ENCODE measurements at places on chromosomes 4 and X.

DNA sequence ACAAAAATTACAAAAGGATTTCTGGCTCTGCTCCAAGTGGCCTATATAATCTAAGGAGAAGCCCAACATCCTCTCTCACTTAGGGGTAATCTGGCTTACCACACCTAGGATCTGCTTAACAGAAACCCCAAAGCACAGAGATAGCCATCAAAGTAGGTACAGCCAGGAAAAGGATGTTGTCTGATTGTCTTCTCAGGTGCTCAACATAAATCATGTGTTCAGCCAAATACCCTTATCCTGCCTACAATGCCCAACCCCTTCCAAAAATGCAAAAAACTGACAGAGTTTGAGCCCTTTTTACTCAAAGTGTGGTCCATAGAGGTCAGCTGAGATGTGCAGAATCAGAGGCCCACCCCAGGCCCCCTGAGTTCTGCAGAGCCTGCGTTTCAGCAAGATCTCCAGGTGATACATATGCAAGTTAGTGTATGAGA lies 53.9 kb downstream of the PPM1K start:
- DNase-seq = no peak

- no peak for DNase-seq
Measured at GRCh38 chr4:81457345-81457744, 14.4 kb downstream of the RASGEF1B start.

- DNase-seq = no peak
Measured at GRCh38 chr4:21012851-21013331, 312.6 kb downstream of the PACRGL start.

- no peak for DNase-seq
Measured at GRCh38 chr4:24477919-24478318, 106.4 kb downstream of the DHX15 start.

GRCh38 chr4:144701683-144702233 lies 55.8 kb downstream of the HHIP start:
- DNase-seq = no peak

DNA sequence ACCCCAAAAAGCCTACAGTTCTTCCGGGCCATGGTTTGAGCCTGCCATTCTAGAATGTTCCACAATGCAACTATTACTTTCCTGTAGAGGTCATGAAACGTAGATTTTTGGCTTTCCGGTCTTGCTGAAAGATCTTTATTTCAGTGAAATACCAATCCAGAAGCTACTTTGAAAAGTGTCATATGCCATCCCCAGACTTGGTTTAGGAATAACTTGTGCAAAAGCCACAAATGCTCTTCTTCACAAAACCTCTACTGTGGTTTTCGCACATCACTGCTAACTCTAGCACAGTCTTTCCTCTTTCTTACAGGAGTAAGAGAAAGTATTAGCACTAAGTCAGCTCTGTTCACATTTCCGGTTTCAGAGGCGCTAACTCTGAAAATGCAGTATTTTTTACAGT lies 12.7 kb upstream of the CD40LG start:
- DNase-seq = no peak

- no peak for DNase-seq
Measured at GRCh38 chr4:28759064-28759463, 1898.4 kb downstream of the STIM2 start.

DNA sequence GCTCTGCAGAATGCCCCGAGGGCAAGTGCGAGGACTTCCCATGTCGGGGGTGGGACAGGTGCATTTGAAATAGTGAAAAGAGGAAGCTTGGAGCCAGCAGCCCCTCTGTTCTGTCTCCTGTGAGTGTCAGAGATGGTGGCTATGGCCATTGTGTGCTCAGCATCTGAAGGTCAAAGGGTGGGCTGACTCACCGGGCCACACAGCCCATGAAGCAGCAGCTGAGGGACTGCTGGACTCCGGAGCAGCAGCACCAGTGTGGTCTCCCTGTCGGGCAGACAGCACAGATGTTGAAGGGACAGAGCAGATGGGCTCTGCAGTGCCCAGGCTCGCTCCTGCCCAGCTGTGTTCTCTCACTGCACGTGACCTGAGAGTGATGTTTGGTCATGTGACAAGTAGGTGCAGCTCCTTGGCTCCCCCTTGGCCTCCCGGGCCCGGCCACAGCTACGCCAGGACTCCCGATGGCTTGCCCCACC lies 53.5 kb downstream of the TBC1D14 start:
- no peak for DNase-seq

All from right lobe of liver (tissue), 6 donors.